ENCODE measurements at places on chromosomes 5 and 9.

- DNase-seq = peak; percentile 43
Observed at GRCh38 chr9:127455324-127455992, 4.1 kb downstream of the LRSAM1 start.

DNA sequence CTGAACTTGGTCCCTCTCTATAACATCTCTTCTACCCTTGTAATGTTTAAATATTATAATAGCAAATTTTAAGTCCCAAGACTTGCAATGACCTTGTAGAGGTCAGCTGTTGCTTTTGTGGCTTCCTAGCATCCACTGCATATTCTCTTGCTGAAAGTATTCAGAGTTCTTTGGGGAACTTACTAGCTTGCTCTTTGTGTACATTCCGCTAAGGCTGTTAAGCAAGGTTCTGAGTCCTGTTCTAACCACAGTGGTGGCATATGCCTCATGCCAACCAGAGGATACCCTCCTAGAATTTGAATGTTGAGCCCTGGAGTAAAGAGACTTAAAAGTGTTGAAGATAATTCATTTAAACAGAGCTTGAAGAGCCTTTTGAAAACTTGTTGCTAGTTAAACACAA lies 570.9 kb downstream of the TLE1 start:
- no peak for DNase-seq

DNA sequence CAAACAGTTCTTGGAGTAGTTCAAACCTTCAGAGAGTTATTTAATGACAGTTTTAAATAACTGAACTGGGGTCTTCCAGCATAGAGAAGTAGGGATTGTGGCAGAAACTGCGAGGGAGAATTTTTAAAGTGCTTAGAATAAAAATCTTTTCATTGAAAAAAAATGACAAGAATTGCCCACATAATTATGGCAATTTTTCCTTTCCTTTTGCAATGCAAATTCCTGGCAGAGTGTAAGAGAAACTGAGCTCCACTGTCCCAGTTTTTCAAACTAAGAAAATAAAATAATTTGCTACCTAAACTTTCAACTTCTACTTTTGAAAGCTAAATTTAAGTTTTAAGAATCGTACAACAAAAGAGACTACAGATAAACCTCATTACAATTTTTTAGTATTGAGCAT lies 2.3 kb upstream of the PTGER4 start:
- DNase-seq = no peak

DNA sequence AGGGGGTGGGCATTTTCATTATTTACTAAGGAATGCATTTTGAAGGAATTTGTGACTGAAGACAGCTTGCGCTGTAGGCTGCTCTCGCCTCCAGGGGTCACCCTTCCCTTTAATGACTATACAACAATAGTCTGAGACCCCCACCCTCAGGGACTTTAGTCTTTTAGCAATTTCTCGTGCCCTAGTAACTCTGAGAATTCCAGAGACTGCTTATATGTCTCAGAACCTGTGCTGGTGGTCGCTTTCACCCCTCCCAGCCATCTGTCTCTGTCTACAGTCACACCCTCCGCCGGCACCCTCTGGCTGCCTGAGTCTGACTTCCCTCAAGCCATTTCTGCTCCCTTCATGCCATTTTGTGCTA lies 671.4 kb downstream of the NR2F1-AS1 start:
- no peak for DNase-seq
